ENCODE measurements at places on chromosomes 2 and 18.

- DNase-seq: no peak
These were observed 471.5 kb downstream of the TXNL1 start for GRCh38 chr18:56166914-56167313.

DNA sequence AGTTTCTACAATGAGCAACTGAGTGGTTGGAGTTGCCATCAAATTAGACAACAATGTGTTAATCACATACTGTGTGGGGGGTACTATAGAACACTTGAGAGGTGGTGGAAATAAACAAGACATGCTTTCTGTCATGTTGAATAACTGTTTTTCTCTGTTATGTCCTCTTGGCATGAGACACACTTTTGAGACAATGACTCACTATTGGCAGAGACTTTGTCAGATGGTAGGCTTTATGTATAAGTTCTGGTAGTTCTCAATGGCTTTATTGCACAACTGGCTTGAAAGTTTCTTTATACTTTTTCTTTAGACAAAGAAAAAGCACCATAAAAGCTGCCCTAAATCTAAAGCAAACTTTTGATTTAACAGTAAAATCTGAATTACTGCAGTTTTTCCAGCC is 578.7 kb downstream of the ADCYAP1 start:
- DNase-seq: no peak

DNA sequence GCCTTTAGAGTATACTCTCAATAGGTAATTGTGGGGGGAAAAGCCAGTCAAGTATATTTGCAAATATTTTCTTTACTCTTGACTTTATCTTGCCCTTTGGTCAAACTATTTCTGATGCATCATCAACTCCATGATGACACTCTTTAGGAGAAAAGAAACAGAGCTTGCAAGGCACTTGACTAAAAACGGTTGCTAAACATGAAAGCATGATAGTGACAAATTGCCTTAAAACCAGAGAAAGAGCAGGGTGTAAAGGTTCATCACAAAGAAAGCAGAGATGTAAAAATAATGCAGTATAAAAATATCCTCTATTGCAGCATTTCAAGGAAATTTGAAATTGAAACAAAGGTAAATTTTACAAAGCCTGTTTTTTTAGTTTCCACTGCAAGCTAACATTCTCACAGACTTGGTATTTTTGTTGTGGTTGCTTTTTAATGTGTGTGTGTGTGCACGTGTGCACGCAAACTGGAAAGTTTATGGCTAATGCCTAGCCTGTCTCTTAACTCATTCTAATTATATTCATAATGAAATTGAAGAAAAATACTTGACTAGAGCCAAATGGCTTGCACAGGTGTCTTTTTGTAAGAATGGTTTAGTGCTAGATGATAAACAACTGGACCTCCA is 503.6 kb downstream of the ARHGAP15 start:
- no peak for DNase-seq

DNA sequence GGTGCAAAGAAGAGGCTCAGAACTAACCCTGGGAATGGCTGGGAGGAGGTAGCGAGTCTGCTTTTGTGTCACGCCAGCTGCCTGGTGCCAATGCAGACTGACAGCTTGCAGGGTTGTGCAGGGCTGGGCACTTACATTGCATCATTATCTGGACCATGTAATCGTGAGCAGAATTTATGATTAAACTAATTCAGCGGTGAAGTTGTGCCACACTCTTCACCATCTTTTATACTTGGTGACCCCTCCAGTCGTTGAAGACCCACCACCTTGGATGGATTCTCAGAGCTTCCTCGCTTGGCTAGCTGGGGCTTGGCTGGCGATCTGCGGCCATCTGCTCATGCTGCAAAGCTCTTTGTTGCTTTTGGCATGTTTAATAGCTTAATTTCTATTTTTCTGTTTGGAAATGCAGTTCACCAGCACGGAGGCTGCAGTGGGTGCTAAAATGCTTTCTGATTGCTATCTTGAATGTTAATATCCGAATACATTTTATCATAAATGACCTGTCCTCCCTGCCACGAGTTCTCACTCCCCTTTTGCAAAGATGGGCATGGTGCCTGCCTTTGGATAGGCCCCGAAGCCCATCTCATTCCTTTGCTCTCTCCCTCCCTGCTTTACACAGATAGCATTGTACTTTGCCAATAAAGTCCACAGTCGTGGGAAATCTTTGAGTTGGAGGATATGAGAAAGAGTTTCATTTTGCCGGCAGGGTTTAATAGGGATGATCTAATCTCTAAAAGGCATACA is 188.2 kb downstream of the PRKCE start:
- no peak for DNase-seq

GRCh38 chr2:15797231-15797938 is 143.0 kb upstream of the MYCN start:
- DNase-seq: no peak

GRCh38 chr2:217588266-217588665 is 414.5 kb downstream of the TNS1 start:
- no peak for DNase-seq

All from stimulated activated naive CD4-positive, alpha-beta T cell treated with Interleukin-2 at 50 U/mL for 16 hours (primary cell).